ENCODE measurements at places on chromosomes 5 and 9.

GRCh38 chr9:34777666-34778065 is 67.7 kb upstream of the CCL21 start:
- DNase-seq: no peak

DNA sequence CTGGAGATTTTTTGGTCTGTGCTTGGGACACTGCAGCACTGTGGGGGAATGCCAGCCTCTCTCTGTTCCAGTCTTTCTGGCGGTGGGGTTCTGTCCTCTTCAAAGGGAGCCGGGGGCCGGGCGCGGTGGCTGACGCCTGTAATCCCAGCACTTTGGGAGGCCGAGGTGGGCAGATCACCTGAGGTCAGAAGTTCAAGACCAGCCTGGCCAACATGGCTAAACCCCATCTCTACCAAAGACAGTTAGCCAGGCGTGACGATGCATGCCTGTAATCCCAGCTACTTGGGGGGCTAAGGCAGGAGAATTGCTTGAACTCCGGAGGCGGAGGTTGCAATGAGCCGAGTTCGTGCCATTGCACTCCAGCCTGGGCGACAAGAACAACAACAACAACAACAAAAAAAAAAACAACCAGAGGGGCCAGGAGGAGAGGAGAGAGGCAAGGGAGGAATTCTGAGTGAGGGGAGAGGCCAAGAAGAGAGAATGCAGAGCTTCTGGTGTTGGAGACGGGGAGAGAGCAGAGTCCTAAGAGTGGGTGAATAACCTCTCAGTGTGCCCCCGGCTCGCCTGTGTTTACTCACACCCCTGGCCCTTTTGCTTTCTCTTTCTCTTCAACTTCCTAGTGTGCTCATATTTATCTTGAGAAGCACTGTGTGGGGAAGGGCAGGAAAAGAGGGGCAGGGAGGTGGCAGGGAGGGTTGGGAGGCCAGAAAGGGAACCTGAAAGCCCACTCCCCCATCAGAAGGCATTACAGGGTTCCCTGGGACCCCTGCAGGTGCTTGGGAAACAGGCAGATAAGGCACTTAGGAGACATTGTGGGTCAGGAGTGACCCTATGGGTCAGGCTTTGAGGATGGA is 3.2 kb upstream of the SET start:
- DNase-seq: peak; percentile 43

DNA sequence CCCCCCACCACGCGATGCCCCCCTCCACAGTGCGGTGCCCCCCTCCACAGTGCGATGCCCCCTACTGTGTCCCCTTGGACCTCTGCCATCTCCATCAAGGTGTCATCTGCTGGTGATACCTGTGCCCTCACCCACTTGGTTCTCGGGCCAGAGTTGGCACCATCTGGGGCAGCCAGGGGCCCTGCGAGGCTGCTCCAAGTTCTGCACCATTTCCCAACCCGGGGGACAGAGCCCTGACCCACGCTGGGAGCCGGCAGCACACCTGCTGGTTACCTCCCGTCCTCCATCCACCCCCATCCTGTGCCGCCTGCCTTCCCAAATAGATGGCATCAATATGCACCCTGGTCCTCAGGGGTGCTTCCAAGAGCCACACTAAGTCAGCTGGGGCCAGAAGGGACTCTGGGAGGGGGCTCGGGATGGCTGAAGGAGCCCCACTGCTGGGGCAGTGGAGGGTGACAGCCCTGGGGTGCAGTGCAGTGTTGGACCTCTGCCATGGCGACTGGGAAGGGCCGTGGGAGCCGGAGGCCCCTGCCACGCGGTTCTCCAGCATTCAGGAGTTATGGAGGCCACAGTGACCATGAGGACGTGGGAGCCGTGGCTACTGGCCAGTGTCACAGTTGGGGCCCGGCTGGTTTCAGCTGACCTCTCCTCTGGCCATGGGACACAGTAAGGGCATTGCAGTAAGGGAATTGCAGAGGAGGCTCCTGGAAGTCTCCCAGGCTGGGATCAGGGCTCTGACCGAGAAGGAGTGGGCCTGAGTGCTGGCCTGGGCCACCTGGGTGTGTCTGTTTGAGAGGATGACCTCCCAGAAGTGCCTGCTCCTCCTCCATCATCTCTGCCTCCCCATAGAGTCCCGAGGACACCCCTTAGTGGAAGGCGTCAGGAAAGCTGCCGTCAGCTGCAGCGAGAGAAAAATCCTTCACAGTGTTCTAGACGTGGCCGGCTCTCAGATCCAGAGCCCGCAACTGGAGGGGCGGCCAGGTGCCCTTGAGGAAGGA is 44.2 kb upstream of the NOTCH1 start:
- no peak for DNase-seq

DNA sequence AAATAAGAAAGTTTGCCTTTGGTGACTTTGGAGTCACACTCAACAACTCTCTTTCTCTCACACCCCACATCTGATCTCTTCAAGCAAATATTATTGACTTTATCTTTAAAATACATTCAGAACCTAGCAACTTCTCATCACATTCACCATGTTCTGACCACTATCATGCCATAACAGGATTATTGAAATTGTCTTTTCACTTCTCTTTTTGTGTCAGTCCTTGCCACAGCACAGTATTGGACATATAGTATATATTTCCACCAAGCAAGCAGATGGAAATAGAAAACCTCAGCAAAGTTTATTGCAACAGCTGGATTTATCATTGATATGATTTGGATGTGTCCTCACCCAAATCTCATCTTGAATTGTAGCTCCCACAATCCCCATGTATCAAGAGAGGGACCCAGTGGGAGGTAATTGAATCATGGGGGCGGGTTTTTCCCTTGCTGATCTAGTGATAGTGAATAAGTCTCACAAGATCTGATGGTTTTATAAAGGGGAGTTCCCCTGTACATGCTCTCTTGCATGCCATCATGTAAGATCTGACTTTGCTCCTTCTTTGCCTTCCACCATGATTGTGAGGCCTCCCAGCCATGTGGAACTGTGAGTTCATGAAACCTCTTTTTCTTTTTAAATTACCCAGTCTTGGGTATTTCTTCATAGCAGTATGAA is 26.9 kb upstream of the ITGA1 start:
- no peak for DNase-seq

GRCh38 chr5:142134331-142135010 is 25.9 kb downstream of the NDFIP1 start:
- DNase-seq: no peak

GRCh38 chr9:85192750-85193149 is 523.2 kb downstream of the NTRK2 start:
- DNase-seq: no peak
